Caudate nucleus (tissue), 63 donors: ENCODE measurements at places on chromosomes 13 and 19.

- DNase-seq, result no peak
Observed at GRCh38 chr19:56309511-56310185, 5.0 kb downstream of the ZSCAN5A start.

DNA sequence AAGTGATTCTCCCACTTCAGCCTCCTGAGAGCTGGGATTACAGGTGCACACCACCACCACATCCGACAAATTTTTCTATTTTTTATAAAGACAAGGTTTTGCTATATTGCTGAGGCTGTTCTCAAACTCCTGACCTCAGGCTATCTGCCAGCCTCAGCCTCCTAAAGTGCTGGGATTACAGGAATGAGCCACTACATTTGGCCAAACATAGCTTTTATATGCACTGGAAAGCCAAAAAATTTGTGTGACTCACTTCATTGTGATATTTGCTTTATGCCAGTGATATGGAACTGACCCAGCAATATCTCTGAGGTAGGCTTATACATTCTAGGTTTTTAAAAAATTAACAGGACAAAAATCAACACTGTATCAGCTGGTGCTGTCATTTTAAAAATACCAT, 26.8 kb upstream of the ACOD1 start:
- DNase-seq, result no peak

DNA sequence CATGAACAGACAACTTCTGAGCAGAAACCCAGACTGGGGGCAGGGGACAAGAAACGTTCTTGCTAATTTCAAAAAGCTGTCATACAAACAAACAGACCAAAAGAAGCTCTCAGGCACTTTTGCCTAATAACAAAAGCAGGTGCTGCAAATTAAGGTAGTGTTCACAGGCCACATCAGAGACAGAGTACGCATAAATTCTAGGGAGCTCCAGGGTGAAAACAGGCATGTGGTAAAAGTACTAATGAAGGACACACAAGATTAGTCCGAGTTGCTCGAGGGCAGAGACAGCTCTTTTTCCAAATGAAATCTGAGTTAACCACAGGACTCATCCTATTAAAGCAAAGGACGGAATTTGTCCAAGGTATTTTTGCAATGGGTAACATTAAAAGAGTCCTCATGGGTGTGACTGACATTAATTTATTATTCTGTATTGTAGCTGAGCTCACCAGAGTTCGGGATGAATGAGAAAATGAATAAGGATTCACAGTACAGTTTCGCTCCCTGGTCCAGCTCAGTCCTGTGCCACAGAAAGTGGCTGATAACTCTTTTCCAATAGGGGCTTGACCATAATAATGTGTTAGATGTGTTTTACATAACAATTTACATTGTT, 197.3 kb downstream of the LHFPL6 start:
- DNase-seq, result no peak

DNA sequence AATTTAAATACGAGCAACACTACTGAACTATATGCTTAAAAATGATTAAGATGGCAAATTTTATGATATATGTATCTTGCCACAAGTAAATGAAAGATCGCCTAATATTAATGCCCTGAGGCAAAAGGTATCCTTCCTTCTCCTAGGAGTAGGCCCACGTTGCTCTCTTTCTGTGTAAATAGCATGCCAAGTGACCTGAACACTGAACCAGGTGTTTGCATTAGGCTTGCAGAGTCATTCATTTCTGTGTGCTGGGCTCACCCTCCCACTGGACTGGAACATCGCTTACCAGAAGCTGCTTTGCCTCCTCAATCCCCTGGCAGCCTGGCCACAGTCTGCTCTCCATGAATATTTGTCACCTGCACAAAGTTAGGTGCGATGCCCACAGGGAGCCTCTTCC, 83.3 kb upstream of the TNFSF11 start:
- DNase-seq, result no peak

GRCh38 chr13:82674546-82674945, 1207.7 kb downstream of the SLITRK1 start:
- no peak for DNase-seq

DNA sequence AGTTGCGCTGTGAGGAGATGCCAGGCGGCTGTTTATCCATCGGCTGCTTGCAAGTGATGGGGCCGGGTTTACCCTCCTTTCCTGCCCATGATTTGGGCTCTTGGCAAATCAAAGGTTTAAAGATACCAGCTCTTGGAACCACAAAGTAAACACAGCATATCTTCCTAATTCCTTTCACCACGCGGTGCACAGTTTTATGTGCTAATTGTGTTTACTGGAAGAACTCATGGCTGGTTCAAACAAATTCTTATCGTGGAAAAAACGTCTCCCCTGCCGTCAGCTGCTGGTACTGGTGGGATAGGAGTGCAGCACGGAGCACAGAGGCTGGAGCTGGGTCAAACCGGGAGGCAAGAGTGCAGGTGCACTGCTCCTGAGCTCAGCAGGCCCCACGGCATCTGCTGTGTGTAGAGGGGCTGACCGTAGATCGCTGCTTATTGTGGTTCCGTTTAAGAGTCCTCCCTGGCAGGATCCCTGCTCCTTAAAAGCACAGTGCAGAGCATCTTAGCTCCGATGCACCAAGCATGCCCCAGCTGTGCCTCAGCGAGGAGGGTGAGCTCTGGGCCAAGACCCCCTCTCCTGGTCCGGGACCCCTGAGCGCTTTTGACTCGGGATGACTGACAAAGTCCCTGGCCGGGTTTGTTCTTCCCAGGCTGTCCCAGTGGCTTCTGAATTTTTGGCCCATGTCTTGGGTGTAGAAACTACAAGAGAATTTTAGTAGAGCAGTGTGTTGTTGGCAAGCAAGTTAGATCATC, 51.3 kb upstream of the GAS6 start:
- DNase-seq, result no peak

GRCh38 chr19:49999371-50000010, 25.7 kb downstream of the VRK3 start:
- DNase-seq, result no peak

DNA sequence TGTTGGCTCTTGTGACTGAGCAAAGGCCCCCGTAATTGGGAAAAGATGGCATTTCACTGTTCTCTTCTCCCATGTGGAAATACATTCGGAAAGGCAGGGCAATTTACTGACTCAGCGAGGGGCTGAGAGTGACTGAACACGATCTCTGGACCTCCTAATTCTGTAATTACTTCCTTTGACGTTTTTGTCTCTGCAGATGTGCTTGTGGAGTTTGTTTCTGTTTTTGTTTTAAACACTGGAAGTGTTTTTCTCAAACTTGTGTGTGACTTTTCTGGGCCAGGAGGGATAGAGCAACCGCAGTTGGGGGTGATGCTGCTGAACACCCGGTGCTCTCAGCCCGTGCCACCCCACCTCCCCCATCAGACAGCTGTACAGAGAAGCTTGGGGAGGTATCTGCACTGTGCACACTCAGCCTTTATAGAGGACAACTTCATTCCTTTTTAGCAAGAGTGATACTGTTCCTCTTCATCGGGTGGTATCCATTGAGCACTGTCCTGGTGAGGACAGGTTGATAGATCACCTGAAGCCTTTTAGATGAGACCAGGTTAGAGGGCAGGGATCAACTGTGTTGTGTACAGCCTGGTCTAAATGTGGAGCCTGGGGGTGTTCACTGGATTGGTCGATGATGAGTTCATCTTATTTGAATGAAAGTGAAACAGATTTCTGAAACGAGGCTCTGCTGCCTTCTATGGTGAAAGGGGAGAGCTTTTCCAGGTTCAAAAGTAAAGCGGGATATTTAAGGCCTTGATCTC, 117.4 kb downstream of the ESD start:
- DNase-seq, result no peak
